ENCODE measurements at places on chromosomes 11 and 22. TPM values are rescaled to one million over a fixed set of nuclear protein-coding genes. Genes with fewer than 3 reads are reported as not detected.

DNA sequence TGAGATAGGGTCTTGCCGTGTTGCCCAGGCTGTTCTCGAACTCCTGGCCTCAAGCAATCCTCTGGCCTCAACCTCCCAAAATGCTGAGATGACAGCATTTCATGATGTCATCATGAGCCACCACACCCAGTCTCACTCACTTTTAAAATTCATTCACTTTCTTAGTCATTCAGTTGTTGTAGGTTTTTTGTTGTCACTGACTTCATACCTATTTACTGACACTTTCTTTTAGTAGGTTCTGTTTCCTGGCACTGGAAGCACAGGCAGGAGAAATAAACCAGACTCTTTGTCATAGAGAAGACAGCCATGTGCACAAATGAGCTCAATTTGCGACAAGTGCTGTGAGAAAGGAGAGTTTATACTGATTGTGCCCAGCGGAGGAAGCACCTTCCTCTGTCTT lies 10.5 kb downstream of the ART5 start:
- DNase-seq: no peak

TRPM5 gene
- not detected for total RNA-seq

DNA sequence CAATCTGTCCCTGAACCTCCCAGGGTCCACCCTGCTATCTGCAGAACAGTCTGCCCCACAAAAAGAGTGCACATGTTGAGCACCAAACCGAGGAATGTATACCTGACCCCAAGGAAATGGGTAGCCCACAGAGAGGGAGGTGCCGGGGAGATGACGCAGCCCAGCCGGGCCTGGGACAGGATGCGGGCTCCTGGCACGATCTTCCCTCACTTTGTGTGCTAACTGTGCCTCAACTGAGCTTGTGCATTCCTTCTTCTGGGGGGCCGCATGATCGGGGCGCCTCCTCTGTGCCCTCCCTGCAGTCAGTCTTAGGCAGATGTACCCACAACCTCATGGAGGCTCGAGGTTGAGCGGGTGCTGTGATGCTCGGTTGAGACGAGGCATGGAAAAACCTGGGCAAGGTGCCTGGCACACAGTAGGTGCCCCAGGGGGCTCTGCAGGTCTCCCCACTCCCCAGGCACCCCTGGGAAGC lies 2.4 kb downstream of the GAS2L1 start:
- DNase-seq: no peak

TMEM151A gene
- 0.11 TPM for total RNA-seq

DNA sequence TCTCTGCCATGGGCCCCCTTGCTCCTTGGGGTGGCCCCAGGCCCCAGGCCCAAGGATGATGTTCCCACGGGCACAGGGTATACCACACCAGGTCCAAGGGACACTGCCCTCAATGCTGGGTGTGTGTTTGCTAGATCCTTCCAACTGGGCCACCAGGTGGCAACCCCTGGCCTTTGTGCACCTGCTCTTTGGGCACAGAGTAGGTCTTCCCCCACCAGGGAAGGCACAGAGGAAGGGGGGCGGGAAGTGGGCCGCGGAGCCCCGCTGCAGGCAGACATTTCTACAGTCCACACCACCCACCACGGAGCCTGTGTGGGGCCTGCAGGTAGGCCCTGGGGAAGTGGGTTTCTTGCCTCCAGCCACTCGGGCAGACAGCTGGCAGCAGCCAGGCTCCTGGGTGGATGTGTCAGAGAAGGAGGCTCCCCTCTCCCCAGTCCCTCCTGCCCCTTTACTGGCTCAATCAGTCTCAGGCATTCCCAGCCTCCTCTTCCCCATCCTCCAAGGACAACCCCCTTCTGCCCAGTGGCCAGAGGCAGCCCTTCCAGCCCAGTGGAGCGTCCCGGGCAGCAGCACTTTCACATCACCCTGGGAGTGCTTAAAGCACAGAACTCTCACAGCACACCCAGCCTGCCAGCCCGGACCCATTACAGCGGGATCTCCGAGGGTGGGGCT lies 21.6 kb downstream of the MAFF start:
- no peak for DNase-seq

DNA sequence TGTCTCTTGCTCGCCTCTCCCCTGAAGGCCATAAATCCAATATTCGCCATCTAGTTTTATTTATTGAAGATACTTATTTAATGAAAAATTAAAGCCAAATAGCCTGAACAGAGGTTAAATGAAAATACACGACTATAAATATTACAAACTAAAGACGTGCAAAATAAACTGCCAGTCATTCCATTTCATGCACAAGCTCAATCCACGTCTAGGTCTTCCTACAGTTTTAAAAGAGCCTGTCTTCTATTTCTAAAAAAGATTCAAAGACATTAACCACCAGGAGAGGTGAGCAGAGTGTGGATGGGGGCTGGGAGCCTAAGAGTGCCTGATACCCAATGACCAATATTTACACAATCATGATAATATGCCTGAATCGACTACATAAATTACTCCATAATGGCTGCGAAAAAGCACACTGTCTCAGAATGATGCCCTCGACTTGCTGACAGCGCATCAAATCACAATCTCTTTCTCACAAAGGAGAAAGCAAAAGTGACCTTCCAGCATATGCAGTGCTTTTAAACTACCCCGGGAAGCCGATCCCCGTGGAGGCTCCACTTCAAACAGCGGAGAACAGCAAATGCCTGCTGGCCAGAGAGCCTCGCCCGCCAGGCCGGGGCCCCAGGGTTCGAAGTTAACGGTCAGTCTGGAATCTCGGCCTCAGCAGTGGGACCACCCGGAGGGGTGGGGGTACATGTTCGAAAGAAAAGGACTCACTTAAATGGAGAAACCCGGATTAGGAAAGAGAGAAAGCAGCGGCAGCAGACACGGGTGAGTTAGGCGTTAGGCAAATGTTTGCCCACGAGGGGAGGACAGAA lies 1.7 kb downstream of the FCHSD2 start:
- no peak for DNase-seq

DNA sequence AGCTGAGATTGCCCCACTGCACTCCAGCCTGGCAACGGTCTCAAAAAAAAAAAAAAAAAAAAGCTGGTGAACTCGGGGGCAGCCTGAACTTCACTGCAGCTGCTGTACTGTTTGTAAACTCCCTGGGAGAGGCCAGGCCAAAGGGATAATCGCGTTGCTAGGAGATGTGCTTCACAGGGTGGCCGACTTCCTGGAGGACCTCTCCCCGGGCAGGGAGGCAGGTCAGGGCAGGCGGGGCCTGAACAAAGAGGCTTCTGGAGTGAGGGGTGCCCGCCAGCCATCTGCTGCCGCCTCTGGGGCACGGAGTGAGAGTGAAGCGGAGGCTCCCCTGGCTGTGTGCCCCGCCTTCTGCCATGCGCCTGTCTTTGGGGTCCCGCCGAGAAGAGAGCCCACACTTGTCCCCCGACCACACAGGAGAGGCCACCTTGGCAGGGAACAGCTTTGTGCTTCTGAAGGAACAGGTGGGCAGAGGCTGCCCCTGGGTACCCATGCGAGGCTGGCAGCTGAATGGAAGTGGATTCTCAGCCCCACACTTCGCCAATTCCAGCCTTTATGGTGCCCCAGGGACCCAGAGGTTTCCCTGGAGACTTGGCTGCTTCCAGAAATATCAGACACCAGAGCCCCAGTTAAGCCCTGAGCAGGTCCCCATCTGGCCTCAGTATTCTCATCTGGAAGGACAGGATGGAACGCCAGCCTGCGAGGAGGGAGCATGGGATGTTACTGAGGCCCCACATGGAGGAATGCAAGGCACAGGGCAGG lies 29.6 kb downstream of the TMEM184B start:
- DNase-seq: no peak

Measured in activated T-cell treated with anti-CD3 and anti-CD28 coated beads, Interleukin-2, amount 50 U/mL, for 4 hours (primary cell).